Aorta (tissue), 5 donors: ENCODE measurements at places on chromosomes 7 and 10. TPM values are rescaled to one million over a fixed set of nuclear protein-coding genes. Genes with fewer than 3 reads are reported as not detected.

The SNCG gene
- 209 TPM for polyA plus RNA-seq

The STK17A gene
- 19.3 TPM for polyA plus RNA-seq

The ELN gene
- polyA plus RNA-seq, result 262 TPM

The ODAD2 gene
- polyA plus RNA-seq, result not detected

The DNAJC12 gene
- polyA plus RNA-seq, result 4.4 TPM

The HOXA9 gene
- 3.1 TPM for polyA plus RNA-seq

The SH2D4B gene
- not detected for polyA plus RNA-seq

The SLC35B4 gene
- polyA plus RNA-seq, result 3.8 TPM

The PWWP2B gene
- polyA plus RNA-seq, result 3.6 TPM

The CDC123 gene
- 66.7 TPM for polyA plus RNA-seq

The PLXNA4 gene
- 1.3 TPM for polyA plus RNA-seq

The SPDYE8 gene
- polyA plus RNA-seq, result not detected

The EBLN1 gene
- not detected for polyA plus RNA-seq

The GIMAP4 gene
- polyA plus RNA-seq, result 3.2 TPM

The SLC25A40 gene
- polyA plus RNA-seq, result 4.1 TPM
